GM12891 (cell line): ENCODE measurements at places on chromosomes 12 and 14.

DNA sequence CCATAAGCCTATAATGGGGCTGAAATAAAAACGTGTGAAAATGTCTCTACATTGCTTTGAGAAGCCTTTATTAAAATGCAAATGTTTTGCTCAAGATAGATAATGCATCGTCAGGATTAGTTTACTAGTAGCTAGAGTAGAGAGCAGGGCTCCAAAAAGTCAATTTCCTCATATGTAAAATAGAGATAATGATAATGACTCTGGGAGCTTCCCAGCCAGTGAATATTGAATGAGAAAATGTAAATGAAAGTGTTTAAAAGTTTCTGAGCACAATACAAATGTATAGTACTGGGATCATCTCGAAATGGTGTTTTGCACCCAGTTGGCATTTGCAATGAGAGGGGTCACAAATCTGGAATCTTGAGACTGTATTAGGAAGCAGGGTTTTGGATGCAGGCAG, 135.3 kb downstream of the OTOGL start:
- no peak for DNase-seq

GRCh38 chr12:5441497-5442236, 9.8 kb downstream of the NTF3 start:
- no peak for DNase-seq

GRCh38 chr12:58342736-58343135, 401.4 kb downstream of the ATP23 start:
- DNase-seq: no peak

DNA sequence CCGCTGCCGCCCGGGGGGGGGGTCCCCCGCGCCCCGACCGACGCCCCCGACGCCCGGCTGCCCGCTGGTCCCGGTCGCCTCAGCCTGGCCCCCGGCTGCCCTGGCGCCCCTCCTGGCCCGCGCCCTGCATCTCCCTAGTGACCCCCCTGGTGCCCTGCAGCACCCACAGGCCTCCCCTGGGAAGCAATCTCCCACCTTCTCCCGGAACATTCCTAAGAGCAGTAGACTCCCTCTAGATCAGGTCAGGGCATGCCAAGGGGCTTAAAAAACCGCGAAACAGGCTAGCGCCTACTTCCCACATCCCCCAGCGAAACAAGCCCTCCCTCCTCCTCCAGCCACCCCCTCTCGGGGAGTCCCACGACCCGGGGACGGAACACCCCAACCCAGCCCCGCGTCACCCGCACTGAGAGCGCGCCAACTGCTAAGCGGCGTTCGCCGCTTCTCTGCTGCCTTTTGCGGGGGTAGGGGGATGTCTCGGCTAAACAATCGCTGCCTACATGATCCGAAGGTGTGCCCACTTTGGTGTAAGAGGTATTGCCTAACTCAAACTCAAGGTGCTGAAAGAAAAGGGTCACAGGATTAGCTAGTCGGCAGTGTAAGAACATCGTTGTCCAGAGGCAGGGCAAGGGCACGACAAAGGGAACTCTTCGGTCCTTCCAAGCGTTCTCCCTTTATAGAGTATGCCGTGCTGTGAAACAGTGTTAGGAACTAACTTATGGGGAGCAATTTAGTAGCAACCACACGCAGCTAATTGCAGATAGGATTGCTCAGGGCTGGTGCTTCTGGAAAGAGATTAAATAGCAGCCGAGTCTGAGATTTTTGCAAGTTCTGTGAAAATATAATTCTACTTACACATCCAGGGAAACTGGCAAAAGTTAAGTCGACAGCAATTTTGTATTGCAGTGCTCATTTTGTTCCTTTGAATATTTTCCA, 619 bp upstream of the NTN4 start:
- DNase-seq: peak; percentile 14

DNA sequence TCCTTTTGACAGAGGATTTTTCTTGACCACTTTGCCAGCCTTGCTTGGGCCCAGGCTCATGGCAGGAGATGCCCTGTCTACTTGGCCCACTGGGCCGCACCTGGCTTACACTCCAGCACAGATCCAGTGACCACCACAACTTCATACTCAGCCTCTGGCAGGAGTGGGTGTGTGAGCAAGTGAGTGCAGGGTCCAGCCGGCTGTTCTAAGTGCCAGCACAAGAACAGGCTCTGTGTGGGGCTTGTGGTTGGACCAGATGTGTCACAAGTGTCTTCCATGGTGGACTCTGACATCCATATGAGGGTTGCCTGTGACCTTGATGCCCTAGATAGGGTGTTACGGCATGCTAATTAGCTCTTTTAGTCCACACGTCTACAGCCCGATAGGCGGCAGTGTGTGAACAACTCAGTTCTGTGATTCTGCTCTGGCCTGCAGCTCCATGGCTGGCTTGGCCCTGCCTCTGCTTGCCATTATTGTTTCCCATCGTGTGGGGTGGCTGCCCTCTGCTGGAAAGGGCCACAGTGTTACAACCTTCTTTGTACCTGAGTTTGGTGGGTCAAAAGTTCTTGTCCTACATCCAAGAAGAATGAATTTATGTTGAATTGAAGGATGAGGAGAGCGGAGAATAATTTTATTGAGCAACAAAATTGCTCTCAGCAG, 1089.1 kb downstream of the SLC6A15 start:
- DNase-seq: no peak
